Esophagus muscularis mucosa (tissue), 4 donors: ENCODE measurements at places on chromosomes 1 and 21. TPM values are rescaled to one million over a fixed set of nuclear protein-coding genes. Genes with fewer than 3 reads are reported as not detected.

The GPR37L1 gene
- total RNA-seq, result not detected

The UMODL1 gene
- total RNA-seq, result not detected

The SELP gene
- total RNA-seq, result 28.0 TPM

The SIM2 gene
- 0.42 TPM for total RNA-seq

DNA sequence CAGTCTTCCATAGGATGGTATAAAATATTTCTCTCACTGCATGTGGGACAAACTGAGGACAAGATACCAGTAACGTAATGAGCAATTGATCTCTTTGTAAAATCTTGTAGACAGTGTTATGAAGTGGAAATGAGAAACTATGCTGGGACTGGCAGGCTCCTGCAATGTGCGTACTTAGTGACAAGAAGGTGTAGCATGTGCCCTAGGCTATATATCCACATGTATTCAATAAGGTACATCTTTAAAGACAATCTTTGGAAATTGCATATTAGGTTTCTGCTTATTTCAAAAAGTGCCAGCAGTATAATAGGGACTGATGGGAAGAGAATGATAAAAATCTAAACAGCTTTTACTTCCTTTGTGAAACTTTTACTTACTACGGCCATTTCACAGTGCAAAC is 81.9 kb upstream of the GREM2 start:
- no peak overlapping the region for H3K4me3 ChIP-seq
- no peaks in the 10 kb centered on the region for H3K36me3 ChIP-seq
- no peaks in the 10 kb centered on the region for H3K27me3 ChIP-seq
- H3K4me1 ChIP-seq, result peaks cover 21% of the 10 kb centered on the region
- DNase-seq, result no peak

The FALEC gene
- total RNA-seq, result not detected

- peak within 1 kb of the TSS; percentile 92 for H3K4me3 ChIP-seq
- H3K27ac ChIP-seq, result peak within 1 kb of the TSS; percentile 100
- DNase-seq, result no peak
- H3K4me1 ChIP-seq, result peaks cover 46% of the 10 kb centered on the region
- H3K27me3 ChIP-seq, result no peaks in the 10 kb centered on the region
- H3K36me3 ChIP-seq, result no peaks in the 10 kb centered on the region
Measured at GRCh38 chr1:183023146-183023600, at the start of gene LAMC1. Gene LAMC1 (plus strand): TSS chr1:183023420. CDS start chr1:183023717, 297 bp downstream.

DNA sequence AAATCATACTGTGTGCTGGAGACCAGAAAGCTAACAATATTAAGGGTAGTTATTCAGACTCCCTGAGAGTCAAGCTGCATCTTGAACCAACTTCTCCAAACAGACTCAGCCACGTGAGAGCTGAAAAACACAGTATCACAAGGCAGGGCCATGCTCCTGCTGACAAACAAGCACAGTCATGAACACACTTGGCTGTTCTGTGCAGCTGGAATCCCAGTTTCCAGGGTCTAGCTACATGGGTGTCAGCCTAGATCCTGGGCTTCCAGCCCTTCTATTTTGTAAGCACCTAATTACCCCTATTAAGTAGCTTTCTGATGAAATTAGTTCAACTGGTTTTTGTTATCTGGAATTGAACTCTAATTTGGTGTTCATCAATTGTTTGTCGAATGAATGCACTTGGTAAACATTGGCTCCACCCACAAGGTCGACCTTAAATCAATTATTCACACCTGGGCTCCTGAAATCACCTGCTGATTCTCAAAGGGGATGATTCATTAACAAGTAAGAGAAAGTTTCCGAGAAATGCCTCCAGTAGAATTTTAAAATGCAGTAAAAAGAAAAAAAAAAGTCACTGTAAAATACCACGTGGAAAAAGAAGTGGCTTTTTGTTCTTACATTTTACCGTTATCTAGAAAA is 179.3 kb downstream of the ZC3H11B start:
- peaks cover 2% of the 10 kb centered on the region for H3K4me1 ChIP-seq
- DNase-seq, result no peak
- no peaks in the 10 kb centered on the region for H3K36me3 ChIP-seq
- H3K4me3 ChIP-seq, result no peak overlapping the region
- H3K27me3 ChIP-seq, result no peaks in the 10 kb centered on the region

GRCh38 chr21:34182436-34182835 is 109.1 kb downstream of the MRPS6 start:
- H3K4me1 ChIP-seq, result no peaks in the 10 kb centered on the region
- H3K36me3 ChIP-seq, result no peaks in the 10 kb centered on the region
- H3K27ac ChIP-seq, result no peak overlapping the region
- no peak overlapping the region for H3K4me3 ChIP-seq
- DNase-seq, result no peak
- no peaks in the 10 kb centered on the region for H3K27me3 ChIP-seq

GRCh38 chr1:203057911-203058675 is 27.7 kb downstream of the MYOG start:
- H3K4me3 ChIP-seq, result no peak overlapping the region
- H3K27ac ChIP-seq, result no peak overlapping the region

GRCh38 chr1:163331116-163331515 is 9.4 kb downstream of the NUF2 start:
- H3K4me1 ChIP-seq, result no peaks in the 10 kb centered on the region
- no peak overlapping the region for H3K4me3 ChIP-seq
- no peaks in the 10 kb centered on the region for H3K36me3 ChIP-seq
- H3K27me3 ChIP-seq, result no peaks in the 10 kb centered on the region

DNA sequence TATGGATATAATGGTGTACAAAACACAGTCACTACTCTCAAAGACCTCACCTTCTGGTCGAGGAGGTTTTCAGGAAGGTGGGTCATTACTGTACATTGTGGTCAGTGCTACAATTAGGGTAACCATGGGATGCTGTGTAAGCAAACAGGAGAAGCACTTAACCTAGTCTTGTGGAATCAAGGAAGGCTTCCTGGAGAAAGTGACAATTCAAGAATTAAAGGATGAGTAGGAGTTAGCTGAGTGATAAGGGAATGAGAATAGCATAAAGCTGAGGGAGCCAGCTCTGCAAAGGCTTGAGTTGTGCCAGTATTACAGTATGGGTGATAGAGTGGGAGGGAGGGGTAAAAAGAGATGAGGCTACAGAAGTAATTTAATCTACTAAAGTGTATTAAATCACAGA is 17.2 kb downstream of the NEXN start:
- peaks cover 44% of the 10 kb centered on the region for H3K4me1 ChIP-seq
- H3K27me3 ChIP-seq, result no peaks in the 10 kb centered on the region
- no peak overlapping the region for H3K4me3 ChIP-seq
- peaks cover 8% of the 10 kb centered on the region for H3K36me3 ChIP-seq

GRCh38 chr1:76835203-76835602 is 32.1 kb upstream of the ST6GALNAC5 start:
- H3K4me3 ChIP-seq, result no peak overlapping the region
- H3K27me3 ChIP-seq, result no peaks in the 10 kb centered on the region
- DNase-seq, result no peak
- no peaks in the 10 kb centered on the region for H3K4me1 ChIP-seq
- H3K27ac ChIP-seq, result no peak overlapping the region
- H3K36me3 ChIP-seq, result no peaks in the 10 kb centered on the region

DNA sequence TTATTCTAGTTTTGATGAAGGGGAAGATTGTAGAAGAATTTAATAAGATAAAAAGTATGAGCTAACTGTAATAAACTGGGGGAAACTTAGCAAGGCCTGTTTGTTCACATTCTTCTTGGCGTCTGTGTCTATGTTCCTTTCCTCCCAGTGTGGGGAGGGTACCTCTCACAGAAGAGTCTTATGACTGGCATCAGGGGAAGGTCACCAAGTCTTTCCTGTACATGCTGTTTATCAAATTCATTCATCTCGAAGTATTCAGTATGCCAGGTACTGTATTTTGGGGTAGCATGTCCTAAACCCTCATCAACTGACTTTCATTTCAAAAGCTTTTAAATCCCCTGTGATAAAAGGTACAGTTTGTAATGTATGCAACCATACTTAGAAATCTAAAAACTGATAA is 78.4 kb downstream of the HS2ST1 start:
- no peak overlapping the region for H3K27ac ChIP-seq
- H3K4me3 ChIP-seq, result no peak overlapping the region
- no peaks in the 10 kb centered on the region for H3K36me3 ChIP-seq
- no peak for DNase-seq

- H3K36me3 ChIP-seq, result no peaks in the 10 kb centered on the region
- peaks cover 23% of the 10 kb centered on the region for H3K4me1 ChIP-seq
- H3K4me3 ChIP-seq, result no peak overlapping the region
Measured at GRCh38 chr1:81999364-81999763, 198.6 kb downstream of the ADGRL2 start.

- H3K27ac ChIP-seq, result no peak overlapping the region
- H3K36me3 ChIP-seq, result peaks cover 53% of the 10 kb centered on the region
- H3K27me3 ChIP-seq, result no peaks in the 10 kb centered on the region
- H3K4me1 ChIP-seq, result peaks cover 10% of the 10 kb centered on the region
Measured at GRCh38 chr1:205528887-205529825, 24.7 kb downstream of the CDK18 start.

GRCh38 chr1:199843861-199844260 is 183.6 kb upstream of the NR5A2 start:
- no peak overlapping the region for H3K27ac ChIP-seq
- H3K4me3 ChIP-seq, result no peak overlapping the region
- DNase-seq, result no peak
- no peaks in the 10 kb centered on the region for H3K4me1 ChIP-seq

GRCh38 chr21:24023936-24024335 is 1583.3 kb downstream of the MRPL39 start:
- DNase-seq, result no peak
- no peaks in the 10 kb centered on the region for H3K4me1 ChIP-seq
- H3K27ac ChIP-seq, result no peak overlapping the region
- no peaks in the 10 kb centered on the region for H3K27me3 ChIP-seq
- no peak overlapping the region for H3K4me3 ChIP-seq
- no peaks in the 10 kb centered on the region for H3K36me3 ChIP-seq

- H3K4me1 ChIP-seq, result no peaks in the 10 kb centered on the region
- no peak overlapping the region for H3K4me3 ChIP-seq
- H3K27ac ChIP-seq, result no peak overlapping the region
- H3K27me3 ChIP-seq, result no peaks in the 10 kb centered on the region
- H3K36me3 ChIP-seq, result no peaks in the 10 kb centered on the region
- no peak for DNase-seq
Measured at GRCh38 chr21:15517394-15517793, 212.4 kb upstream of the USP25 start.

- no peaks in the 10 kb centered on the region for H3K4me1 ChIP-seq
- H3K27me3 ChIP-seq, result no peaks in the 10 kb centered on the region
- H3K27ac ChIP-seq, result no peak overlapping the region
- H3K4me3 ChIP-seq, result no peak overlapping the region
- no peak for DNase-seq
Measured at GRCh38 chr1:74328851-74329250, 93.7 kb downstream of the TNNI3K start.
